ENCODE measurements at places on chromosomes 5 and 9. TPM values are rescaled to one million over a fixed set of nuclear protein-coding genes. Genes with fewer than 3 reads are reported as not detected.
A peak's percentile ranks its signal among the peaks of the same experiment; 100 is the strongest.

Gene SERF1A
- 2.8 TPM for total RNA-seq

Gene RLN2
- 0.71 TPM for total RNA-seq

GRCh38 chr5:75050415-75050814 is 1.9 kb downstream of the GCNT4 start:
- peaks cover 32% of the 10 kb centered on the region for H3K27me3 ChIP-seq
- peak; percentile 8 for DNase-seq
- peaks cover 13% of the 10 kb centered on the region for H3K4me1 ChIP-seq
- H3K4me3 ChIP-seq = no peak overlapping the region

DNA sequence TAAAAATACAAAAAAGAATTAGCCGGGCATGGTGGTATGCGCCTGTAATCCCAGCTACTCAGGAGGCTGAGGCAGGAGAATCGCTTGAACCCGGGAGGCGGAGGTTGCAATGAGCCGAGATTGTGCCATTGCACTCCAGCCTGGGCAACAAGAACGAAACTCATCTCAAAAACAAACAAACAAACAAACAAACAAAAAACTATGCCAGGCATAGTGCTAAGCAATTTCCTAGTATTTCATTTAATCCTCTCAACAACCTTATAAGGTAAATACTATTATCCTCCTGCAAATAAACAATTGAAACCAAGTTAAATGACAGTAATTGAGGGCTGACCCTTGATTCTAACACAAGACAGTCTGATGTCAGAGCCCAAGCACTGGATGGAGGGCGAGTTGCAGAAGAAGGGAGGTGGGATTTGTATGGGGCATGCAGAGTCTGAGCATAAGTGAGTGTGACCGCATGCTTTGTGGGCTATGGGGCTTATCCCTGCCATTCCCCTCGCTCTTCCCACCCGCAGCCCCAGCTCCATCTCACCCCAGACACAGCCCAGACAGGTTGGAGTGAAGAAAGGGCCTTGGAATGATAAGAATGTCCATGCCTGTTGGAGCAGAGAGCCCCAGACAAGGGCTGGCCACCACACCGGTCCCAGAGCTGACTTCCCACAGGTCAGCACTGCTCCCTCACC is 24.3 kb upstream of the RPS14 start:
- H3K27me3 ChIP-seq = no peaks in the 10 kb centered on the region
- H3K4me1 ChIP-seq = no peaks in the 10 kb centered on the region
- no peak overlapping the region for H3K27ac ChIP-seq
- no peak overlapping the region for H3K4me3 ChIP-seq
- no peak for DNase-seq

Gene FASTKD3
- 10.4 TPM for total RNA-seq

DNA sequence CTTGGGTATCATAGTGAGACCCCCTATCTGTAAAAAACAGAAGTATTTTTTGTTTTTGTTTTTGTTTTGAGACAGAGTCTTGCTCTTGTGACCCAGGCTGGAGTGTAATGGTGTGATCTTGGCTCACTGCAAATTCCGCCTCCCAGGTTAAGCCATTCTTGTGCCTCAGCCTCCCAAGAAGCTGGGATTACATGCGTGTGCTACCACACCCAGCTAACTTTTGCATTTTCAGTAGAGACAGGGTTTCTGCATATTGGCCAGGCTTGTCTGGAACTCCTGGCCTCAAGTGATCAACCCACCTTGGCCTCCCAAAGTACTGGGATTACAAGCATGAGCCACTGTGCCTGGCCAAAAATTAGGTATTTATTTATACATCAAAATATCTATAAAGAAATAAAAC is 10.2 kb upstream of the CCDC171 start:
- H3K4me3 ChIP-seq = no peak overlapping the region
- no peaks in the 10 kb centered on the region for H3K27me3 ChIP-seq
- no peak overlapping the region for H3K27ac ChIP-seq
- H3K4me1 ChIP-seq = no peaks in the 10 kb centered on the region

- no peak for DNase-seq
- no peak overlapping the region for H3K4me3 ChIP-seq
- H3K27ac ChIP-seq = no peak overlapping the region
- peaks cover 5% of the 10 kb centered on the region for H3K27me3 ChIP-seq
Observed at GRCh38 chr5:170290498-170290897, 7.1 kb downstream of the LCP2 start.

DNA sequence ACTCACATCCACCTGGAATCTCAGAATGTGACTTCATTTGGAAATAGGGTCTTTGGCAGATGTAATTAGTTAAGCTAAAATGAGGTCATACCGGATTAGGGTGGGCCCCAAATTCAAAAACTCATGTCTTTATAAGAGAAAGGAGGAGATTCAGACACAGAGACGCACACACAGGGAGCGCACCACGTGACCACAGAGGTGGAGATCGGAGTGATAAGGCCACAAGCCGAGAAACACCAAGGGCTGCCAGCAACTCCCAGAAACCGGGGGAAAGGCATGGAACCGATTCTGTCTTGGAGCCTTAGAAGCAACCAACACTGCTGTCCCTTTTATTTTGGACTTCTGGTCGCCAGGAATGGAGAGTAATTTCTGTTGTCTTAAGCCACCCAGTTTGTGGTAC is 31.8 kb upstream of the LMX1B start:
- no peaks in the 10 kb centered on the region for H3K36me3 ChIP-seq
- no peak overlapping the region for H3K27ac ChIP-seq
- H3K27me3 ChIP-seq = peaks cover 31% of the 10 kb centered on the region
- H3K4me1 ChIP-seq = no peaks in the 10 kb centered on the region
- no peak for DNase-seq
- no peak overlapping the region for H3K4me3 ChIP-seq

GRCh38 chr9:82532504-82533180 is 530.3 kb downstream of the RASEF start:
- no peak overlapping the region for H3K4me3 ChIP-seq
- H3K27ac ChIP-seq = no peak overlapping the region
- H3K36me3 ChIP-seq = no peaks in the 10 kb centered on the region
- no peaks in the 10 kb centered on the region for H3K4me1 ChIP-seq

DNA sequence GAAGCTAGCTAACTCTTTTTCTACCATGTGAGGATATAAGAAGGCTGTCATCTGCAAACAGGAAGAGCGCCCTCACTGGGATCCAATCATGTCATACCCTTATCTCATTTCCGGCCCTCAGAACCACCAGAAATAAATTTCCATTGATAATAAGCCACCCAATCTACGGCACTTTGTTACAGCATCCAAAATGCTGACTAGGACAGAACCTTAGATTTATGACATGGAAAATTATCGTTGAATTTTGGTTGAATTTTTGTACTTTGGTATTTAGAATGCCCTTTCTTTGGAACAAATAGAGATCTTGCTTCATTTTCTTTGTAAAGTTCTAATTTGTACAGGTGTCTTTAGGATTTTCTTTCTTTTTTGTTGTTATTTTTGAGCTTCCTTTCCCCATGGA is 53.3 kb upstream of the CYLC2 start:
- no peaks in the 10 kb centered on the region for H3K27me3 ChIP-seq
- no peaks in the 10 kb centered on the region for H3K36me3 ChIP-seq
- H3K4me3 ChIP-seq = no peak overlapping the region
- no peaks in the 10 kb centered on the region for H3K4me1 ChIP-seq
- no peak overlapping the region for H3K27ac ChIP-seq

GRCh38 chr5:100574716-100575115 is 39.5 kb downstream of the FAM174A start:
- no peak overlapping the region for H3K4me3 ChIP-seq
- no peaks in the 10 kb centered on the region for H3K27me3 ChIP-seq
- H3K4me1 ChIP-seq = no peaks in the 10 kb centered on the region
- peak; percentile 43 for DNase-seq
- H3K36me3 ChIP-seq = no peaks in the 10 kb centered on the region

Gene ZNF366
- total RNA-seq = 2.1 TPM

Gene PRRT1B
- total RNA-seq = not detected

DNA sequence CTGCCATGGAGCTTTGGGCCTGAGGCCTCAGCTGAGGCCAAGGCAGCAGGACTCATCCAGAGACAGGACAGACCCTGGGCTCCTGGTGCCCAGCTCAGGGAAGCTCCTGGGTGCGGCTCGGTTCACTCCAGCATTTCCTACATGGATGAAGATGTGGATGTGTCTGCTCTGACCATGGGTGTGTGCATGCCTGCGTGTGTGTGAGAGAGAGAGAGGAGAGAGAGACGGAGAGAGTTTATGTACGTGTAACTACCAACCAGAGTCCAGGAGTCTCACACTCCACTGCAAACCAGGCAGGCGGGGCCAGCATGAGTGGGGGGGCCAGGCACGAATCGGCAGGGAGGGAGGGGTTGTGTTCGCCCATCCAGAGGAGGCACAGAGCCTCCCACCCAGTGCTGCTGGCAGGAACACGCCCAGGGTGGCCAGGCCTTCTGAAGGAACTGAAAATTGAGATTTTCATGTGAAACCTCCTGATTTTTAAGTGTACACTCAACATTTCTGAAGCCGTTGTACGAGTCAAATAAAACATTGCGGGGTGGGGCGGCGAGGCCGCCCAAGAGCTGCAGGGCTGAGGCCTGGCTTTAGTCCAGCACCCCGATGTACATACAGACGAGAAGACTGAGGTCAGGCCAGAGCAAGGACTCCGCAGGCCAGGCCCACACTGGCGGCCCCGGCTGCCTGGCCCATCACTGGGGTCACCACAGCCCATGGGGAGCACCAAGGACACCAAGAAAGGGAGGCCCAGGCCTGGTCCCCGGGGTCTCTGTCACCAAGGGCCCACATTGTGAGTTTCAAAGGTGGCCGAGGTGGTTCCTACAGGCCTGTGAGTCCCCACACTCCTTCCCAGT is 88.7 kb downstream of the ADAMTS2 start:
- H3K4me3 ChIP-seq = no peak overlapping the region
- DNase-seq = no peak
- H3K4me1 ChIP-seq = peaks cover 49% of the 10 kb centered on the region
- peak overlapping the region; percentile 82 for H3K27ac ChIP-seq

GRCh38 chr5:117405197-117405596 is 830.6 kb upstream of the SEMA6A start:
- H3K4me3 ChIP-seq = no peak overlapping the region
- no peaks in the 10 kb centered on the region for H3K4me1 ChIP-seq
- DNase-seq = no peak
- no peaks in the 10 kb centered on the region for H3K36me3 ChIP-seq
- no peaks in the 10 kb centered on the region for H3K27me3 ChIP-seq
- H3K27ac ChIP-seq = no peak overlapping the region

Gene SLC22A4
- 2.7 TPM for total RNA-seq

Gene MVB12B
- total RNA-seq = 11.3 TPM

- no peak overlapping the region for H3K4me3 ChIP-seq
- peak; percentile 23 for DNase-seq
- H3K4me1 ChIP-seq = peaks cover 49% of the 10 kb centered on the region
- H3K27me3 ChIP-seq = no peaks in the 10 kb centered on the region
- peaks cover 60% of the 10 kb centered on the region for H3K36me3 ChIP-seq
- H3K27ac ChIP-seq = peak overlapping the region; percentile 86
Observed at GRCh38 chr9:35726931-35727330, 5.1 kb downstream of the TLN1 start.

- no peak for DNase-seq
- no peak overlapping the region for H3K27ac ChIP-seq
- H3K27me3 ChIP-seq = no peaks in the 10 kb centered on the region
- H3K36me3 ChIP-seq = no peaks in the 10 kb centered on the region
Observed at GRCh38 chr9:20603524-20604268, 18.6 kb downstream of the MLLT3 start.

DNA sequence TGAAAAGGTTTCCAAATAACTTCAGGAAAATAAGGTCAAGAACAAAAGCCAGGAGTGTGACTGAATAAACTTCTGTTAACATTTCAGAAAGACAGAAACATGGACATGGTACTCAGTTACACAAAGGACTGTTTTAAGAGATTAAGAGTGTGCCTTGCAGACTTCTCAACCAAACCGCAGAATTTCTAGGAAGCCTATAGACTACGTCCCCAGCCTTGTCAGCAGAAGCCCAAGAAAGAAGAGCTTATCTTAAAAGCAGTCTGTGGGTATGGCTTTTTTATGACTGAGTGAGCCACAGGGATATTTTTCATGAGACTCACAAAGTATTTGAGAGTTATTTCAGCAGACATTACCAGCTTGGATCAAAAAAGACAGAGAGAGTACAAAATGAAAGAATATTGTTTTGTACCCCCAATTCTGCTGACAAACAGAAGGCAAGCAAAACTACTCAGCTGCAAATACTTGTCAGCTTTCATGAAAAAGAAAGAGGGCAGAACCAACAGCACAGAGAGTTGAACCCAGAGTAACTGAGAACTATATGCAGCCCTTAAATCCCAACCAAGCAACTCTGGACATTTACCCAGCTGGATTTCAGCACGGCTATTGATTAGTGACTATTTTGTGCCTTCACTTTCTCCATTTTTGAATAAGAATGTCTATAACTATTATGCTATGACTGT is 711.0 kb upstream of the CTNND2 start:
- no peak overlapping the region for H3K27ac ChIP-seq
- H3K4me3 ChIP-seq = no peak overlapping the region
- H3K4me1 ChIP-seq = no peaks in the 10 kb centered on the region
- H3K36me3 ChIP-seq = no peaks in the 10 kb centered on the region

DNA sequence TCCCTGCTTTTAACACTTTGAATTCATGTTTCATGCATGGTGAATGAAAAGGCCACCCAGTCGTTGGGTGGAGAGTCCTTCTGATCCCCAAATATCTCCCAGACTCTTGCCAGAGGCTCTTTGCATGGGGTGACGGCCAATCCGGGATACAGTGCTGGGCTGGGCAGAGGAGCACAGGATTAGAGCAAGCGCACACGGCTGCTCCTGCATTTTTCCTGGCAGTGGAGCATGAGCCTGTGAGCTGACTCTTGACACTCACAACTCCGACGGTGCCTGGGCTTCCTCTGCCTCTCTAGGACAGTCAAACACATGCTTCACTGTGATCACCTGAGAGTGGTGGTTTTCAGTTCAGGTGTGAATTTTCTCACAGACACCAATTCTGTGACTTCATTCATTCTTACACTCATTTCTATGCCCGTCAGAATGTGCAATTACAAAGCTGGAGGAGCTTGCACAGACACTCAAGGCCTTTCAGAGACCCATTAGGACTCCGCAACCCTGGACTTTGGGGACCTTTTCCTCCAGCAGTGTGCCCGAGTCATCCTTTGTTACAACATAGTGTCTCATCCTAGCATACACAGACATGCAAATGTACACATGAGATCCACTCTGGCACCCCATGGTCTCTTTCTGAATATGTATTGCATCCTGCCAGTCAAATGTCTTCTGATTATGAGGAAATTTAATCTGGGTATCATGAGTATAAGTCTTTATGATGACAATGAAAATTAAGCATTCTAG is 206.6 kb downstream of the ICE1 start:
- DNase-seq = no peak
- no peaks in the 10 kb centered on the region for H3K27me3 ChIP-seq
- H3K27ac ChIP-seq = no peak overlapping the region
- H3K36me3 ChIP-seq = no peaks in the 10 kb centered on the region

Gene ADCY2
- 17.5 TPM for total RNA-seq

GRCh38 chr9:37408933-37409710 is 13.4 kb upstream of the GRHPR start:
- no peak overlapping the region for H3K27ac ChIP-seq
- H3K4me3 ChIP-seq = no peak overlapping the region
- H3K4me1 ChIP-seq = peaks cover 23% of the 10 kb centered on the region
- no peaks in the 10 kb centered on the region for H3K36me3 ChIP-seq

Gene CATSPER3
- 0.31 TPM for total RNA-seq

Gene INSL6
- not detected for total RNA-seq

Measured in muscle of leg (tissue), 16 donors.